ENCODE measurements at places on chromosomes 7 and 10.

DNA sequence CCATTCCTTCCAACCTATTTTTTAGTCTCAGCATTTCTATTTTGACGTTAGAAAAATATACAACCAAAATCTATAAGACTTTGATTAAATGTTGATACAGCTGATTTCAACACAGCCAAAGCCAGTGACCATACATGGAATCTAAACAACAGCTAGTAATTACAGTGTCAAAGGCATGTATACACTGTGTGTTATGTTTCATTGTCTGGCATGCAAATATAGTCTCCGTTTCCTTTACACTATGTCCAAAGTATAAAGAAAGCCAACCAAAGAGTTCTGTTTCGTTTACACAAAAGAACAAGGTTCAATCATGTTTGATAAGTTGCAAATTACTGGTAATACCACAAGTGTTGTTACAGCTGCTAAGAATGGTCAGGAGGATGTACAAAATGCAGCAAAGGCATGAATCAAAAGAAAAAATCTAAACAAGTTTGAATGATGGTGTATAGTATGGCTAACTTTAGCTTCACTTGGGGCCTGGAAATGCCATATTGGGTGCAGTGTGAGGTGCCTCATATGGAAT lies 268.3 kb upstream of the FERD3L start:
- DNase-seq, result peak; percentile 63

GRCh38 chr10:49168171-49168540 lies 20.0 kb downstream of the TMEM273 start:
- no peak for DNase-seq

DNA sequence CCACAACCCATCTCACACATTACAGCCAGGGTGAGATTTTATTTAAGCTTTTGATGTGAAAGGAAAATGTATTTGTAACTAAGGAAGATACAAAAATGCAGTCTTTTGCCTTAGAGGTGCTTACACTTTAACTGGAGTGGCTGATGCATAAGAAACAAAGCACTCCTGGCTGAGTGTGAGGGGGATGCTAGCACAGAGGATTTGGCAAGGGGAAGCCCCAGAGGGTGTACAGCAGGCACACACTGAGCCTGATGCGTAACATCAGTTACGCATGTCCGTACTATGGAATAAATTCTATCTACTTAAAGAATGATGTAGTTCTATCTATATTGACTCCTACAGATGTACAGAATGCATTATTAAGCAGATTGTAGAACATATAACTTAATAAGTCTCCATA lies 17.8 kb downstream of the GIMAP8 start:
- DNase-seq, result no peak

GRCh38 chr10:110081911-110082310 lies 74.1 kb downstream of the ADD3 start:
- no peak for DNase-seq

- no peak for DNase-seq
Measured at GRCh38 chr7:150949971-150950491, 28.1 kb downstream of the KCNH2 start.

GRCh38 chr10:33117230-33117629 lies 159.2 kb upstream of the ITGB1 start:
- no peak for DNase-seq

DNA sequence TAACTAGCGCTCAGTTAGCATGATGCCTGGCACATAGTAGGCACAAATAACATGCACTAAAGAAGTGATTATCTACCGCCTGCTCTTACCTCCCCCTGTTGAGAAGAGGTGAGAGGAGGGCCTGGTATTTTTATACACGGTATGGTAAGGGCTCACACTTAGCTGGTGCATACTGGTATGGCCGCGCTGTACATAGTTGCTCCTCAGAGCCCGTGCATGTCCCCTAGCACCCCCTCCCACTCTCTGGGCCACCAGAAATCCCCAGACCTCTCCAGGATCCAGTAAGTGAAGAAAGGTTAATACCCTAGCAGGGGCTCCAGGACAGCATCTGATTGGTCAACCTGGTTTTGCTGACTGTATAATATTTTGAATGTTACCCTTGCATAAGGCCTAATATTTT lies 121.4 kb downstream of the RAB11FIP2 start:
- DNase-seq, result no peak

DNA sequence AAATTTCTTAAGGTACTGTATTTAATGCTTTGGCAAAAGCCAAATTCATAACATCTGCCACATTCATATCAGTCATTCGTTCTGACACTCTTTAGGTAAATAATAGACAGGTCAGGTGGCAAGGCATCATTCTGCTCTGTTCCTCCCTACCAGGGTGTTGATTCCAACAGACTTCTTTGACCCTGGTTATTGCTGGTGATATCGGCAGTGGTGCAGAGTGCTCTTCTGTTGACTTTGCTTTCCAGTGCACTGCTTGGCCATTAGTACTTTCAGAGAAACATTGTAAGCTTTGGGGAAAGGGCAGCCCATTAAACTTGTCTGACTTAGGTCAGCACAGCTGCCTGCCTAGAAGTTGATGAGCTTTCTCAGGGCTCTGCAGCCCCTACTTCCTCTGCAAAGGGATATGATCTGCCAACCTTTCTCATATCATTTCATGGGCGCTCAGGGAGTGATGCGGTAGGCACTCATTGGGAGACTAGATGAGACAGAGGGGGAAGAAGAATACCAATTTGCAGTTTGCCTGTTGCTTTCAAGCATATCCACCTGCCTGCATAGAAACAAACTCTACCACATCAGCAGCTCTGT lies 139.3 kb downstream of the LRRC4 start:
- no peak for DNase-seq

DNA sequence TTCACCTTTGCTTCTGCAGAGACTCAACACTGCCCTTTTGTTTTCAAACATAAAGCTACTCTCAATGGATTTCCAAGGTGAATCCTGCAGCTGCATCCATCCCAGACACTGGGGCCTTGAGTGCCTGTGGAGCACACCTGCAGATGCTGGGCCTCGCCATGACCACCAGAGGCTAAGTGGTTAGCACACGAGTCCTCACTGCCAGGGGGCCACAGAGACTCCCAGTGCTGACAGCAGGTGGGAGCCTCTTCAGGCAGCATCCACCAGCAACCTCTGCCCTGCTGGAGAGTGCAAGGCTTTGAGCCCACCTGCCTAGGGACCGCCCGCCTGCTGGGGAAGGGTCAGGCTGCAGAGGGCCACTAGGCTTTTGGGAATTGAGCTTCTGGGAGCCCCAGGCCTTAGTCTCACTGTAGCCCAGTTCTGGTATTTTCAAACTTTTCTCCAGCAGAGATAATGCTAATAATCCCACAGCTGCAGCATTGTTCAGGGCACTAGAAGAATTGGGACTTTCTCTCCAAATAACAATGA lies 9.4 kb upstream of the HPS1 start:
- DNase-seq, result no peak

Measured in AG09319 (cell line).